Activated T-cell treated with anti-CD3 and anti-CD28 coated beads, Interleukin-2, amount 50 U/mL, for 72 hours (primary cell): ENCODE measurements at places on chromosomes 5 and 9. TPM values are rescaled to one million over a fixed set of nuclear protein-coding genes. Genes with fewer than 3 reads are reported as not detected.
A peak's percentile ranks its signal among the peaks of the same experiment; 100 is the strongest.

GRCh38 chr9:80382211-80382891 is 810.6 kb downstream of the TLE4 start:
- no peaks in the 10 kb centered on the region for H3K4me1 ChIP-seq
- H3K27ac ChIP-seq: no peak overlapping the region
- no peaks in the 10 kb centered on the region for H3K36me3 ChIP-seq
- H3K27me3 ChIP-seq: no peaks in the 10 kb centered on the region
- no peak for DNase-seq
- no peak overlapping the region for H3K4me3 ChIP-seq

- H3K27ac ChIP-seq: no peak overlapping the region
- DNase-seq: no peak
- no peak overlapping the region for H3K4me3 ChIP-seq
- peaks cover 5% of the 10 kb centered on the region for H3K4me1 ChIP-seq
- no peaks in the 10 kb centered on the region for H3K36me3 ChIP-seq
- peaks cover 41% of the 10 kb centered on the region for H3K27me3 ChIP-seq
Observed at GRCh38 chr5:136075466-136075891, 46.7 kb downstream of the TGFBI start.

DNA sequence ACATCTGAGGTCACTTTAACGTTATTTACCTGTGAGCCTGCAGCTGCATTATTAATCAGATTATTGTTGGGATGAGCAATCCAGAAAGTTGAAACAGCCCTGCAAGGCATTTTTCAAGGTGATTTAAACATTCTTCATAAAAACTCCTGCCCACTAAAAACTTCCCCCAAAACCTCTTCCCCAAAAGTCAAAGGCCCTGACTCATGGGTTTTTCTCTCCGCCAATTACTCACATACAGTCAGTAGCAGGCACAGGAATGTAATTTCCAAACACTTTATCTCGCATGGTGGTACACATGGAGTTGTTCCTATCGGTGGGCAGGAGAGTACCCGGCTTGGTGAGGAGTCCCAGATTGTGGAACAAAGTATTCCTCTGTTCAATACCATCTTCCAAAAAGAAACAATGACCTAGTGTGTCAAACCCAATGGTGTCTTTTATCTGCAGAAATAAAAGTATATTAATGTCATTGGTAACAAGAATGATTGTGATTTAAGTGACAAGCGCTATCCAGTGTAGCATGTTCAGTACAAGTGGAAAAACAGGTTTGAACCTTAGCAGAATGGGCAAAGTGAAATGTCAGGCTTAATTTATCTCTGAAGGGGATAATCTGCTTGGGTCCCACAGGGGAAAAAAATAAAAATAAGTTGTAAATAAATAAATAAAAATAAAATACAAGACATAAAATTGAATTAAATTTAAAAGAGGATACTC is 38.3 kb downstream of the CEMIP2 start:
- no peaks in the 10 kb centered on the region for H3K27me3 ChIP-seq
- H3K36me3 ChIP-seq: peaks cover 6% of the 10 kb centered on the region
- H3K27ac ChIP-seq: no peak overlapping the region
- no peak for DNase-seq

GRCh38 chr9:73565833-73566465 is 414.3 kb downstream of the ANXA1 start:
- H3K27me3 ChIP-seq: no peaks in the 10 kb centered on the region
- no peak overlapping the region for H3K27ac ChIP-seq
- no peaks in the 10 kb centered on the region for H3K36me3 ChIP-seq
- no peaks in the 10 kb centered on the region for H3K4me1 ChIP-seq
- H3K4me3 ChIP-seq: no peak overlapping the region

DNA sequence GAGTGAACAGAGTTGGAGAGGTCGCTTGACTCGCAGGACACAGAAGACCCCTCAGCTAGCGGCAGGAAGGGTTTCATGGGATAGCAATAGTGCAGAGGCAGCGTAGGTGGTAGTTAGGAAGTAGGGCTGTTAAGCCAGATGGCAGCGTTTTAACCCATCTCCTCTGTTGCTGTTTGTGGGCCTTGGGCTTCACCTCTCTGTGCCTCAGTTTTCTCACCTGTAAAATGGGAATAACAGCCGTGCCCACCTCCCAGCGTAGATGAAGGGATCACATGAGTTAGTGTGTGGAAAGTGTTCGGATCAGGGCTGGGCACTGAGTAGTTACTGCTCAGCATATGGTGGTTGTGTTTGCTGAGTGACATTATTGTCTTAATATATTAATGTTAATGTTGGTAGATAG is 1.9 kb downstream of the ZNF354B start:
- peaks cover 17% of the 10 kb centered on the region for H3K36me3 ChIP-seq
- peaks cover 29% of the 10 kb centered on the region for H3K4me1 ChIP-seq
- no peak for DNase-seq
- H3K27me3 ChIP-seq: no peaks in the 10 kb centered on the region
- peak overlapping the region; percentile 63 for H3K4me3 ChIP-seq

DNA sequence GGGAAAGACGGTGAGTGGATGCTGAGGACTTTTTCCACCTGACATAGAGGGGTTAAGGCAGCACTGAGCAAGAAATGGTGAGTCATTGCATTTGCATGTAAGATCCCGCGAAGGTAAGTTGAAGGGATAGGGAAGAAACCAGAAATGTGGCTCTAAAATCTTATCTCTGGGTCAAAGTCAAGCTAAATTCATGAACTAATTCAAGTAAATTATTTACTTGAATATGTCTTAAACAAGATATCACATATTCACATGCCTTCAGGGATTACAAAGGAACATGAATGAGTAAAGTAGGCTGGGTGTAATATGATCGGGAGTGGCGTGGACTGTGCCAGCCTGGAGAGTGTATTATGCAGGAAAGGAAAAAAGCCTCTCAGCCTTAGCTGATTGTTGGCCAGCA is 74.4 kb upstream of the EQTN start:
- peaks cover 31% of the 10 kb centered on the region for H3K27me3 ChIP-seq
- DNase-seq: no peak

DNA sequence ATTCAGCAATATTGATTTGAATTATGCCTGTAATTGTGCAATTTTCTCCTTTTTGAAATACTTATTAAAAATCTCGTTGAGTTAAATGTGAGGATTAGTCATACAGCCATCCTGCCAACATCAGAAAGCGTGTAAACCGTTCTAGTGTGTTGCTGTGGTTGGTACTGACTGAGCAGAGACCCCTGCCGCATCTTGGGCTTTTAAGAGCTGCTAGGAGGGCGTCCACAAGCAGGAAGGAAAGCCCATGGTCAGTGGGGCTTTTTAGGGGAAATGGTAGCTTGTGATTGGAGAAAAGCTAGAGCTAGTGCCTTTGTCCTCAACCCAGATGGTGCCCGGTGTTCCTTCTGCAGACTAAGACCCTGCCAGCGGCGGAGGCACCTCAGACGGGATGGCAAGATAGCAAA is 1.3 kb downstream of the SDHA start:
- peak overlapping the region; percentile 99 for H3K4me3 ChIP-seq
- H3K4me1 ChIP-seq: peaks cover 70% of the 10 kb centered on the region
- H3K36me3 ChIP-seq: no peaks in the 10 kb centered on the region
- H3K27ac ChIP-seq: peak overlapping the region; percentile 97

GRCh38 chr9:127869310-127870152 is 7.9 kb downstream of the AK1 start:
- H3K4me1 ChIP-seq: peaks cover 20% of the 10 kb centered on the region
- no peak overlapping the region for H3K4me3 ChIP-seq
- peak; percentile 92 for DNase-seq
- H3K27me3 ChIP-seq: no peaks in the 10 kb centered on the region
- no peak overlapping the region for H3K27ac ChIP-seq
- peaks cover 2% of the 10 kb centered on the region for H3K36me3 ChIP-seq

- no peak overlapping the region for H3K27ac ChIP-seq
- no peak for DNase-seq
- H3K4me1 ChIP-seq: peaks cover 16% of the 10 kb centered on the region
- no peak overlapping the region for H3K4me3 ChIP-seq
- H3K27me3 ChIP-seq: no peaks in the 10 kb centered on the region
Observed at GRCh38 chr9:4464911-4465513, 25.3 kb upstream of the SLC1A1 start.

DNA sequence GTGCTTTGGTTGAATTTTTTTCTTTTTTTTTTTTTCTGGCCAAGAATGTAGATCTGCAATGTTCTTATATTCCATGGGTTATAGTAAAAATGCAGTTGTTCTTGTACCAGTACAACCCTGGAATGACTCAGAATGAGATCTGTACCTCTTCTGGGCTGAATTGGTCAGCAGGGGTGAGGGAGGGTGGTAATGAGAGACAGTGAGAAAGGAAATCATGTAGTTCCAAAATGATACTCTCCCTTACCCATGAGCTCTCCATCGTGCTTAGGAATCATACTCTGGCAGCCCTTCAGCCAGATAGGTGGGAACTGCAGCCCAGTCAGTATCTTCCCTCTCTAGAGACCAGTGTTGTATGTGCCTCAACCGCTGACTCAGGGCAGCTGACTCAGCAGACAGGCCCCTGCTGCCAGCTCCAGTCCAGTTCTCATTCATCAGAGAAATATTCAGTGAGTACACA is 2.1 kb upstream of the GLIS3 start:
- peaks cover 64% of the 10 kb centered on the region for H3K4me1 ChIP-seq
- H3K27ac ChIP-seq: no peak overlapping the region
- H3K36me3 ChIP-seq: peaks cover 2% of the 10 kb centered on the region
- peak; percentile 18 for DNase-seq
- no peak overlapping the region for H3K4me3 ChIP-seq

The TAS2R1 gene
- not detected for total RNA-seq

The WNT8A gene
- not detected for total RNA-seq
